Activated CD8-positive, alpha-beta T cell treated with anti-CD3 and anti-CD28 coated beads, Interleukin-2, amount 10 ng/mL, durations not matched to agents 7 days and 5 days (primary cell): ENCODE measurements at places on chromosomes 3 and 15. TPM values are rescaled to one million over a fixed set of nuclear protein-coding genes. Genes with fewer than 3 reads are reported as not detected.

MTFMT gene
- total RNA-seq, result 19.3 TPM

FOXP1 gene
- 120 TPM for total RNA-seq

CSPG5 gene
- total RNA-seq, result 0.37 TPM

CNTN4 gene
- not detected for total RNA-seq

CDCP1 gene
- 17.7 TPM for total RNA-seq

BFSP2 gene
- 0.45 TPM for total RNA-seq

LTF gene
- not detected for total RNA-seq

DNA sequence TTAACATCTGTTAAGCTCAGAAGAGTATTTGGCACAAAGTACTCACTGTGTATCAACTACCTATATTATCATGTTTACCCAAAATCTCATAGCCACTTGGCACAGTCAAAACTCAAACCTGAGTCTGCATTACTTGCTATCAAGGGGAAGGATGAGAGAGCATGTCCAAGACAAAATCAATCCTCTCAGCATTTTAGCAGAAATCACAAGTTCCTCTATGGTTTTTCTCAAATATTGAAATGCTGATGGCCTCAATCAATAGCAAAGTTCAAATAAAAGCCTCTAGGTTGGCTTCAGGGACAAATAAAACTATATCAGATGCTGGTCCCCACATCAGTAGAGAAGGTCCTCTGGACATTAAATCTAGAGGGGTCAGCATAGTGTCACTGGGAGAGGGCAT, 14.3 kb downstream of the TBC1D2B start:
- peak overlapping the region; percentile 6 for H3K27ac ChIP-seq
- H3K27me3 ChIP-seq, result no peaks in the 10 kb centered on the region
- H3K4me3 ChIP-seq, result no peak overlapping the region
- peaks cover 32% of the 10 kb centered on the region for H3K4me1 ChIP-seq

GRCh38 chr3:24111711-24112110, 166.6 kb downstream of the NR1D2 start:
- no peaks in the 10 kb centered on the region for H3K4me1 ChIP-seq
- H3K36me3 ChIP-seq, result no peaks in the 10 kb centered on the region
- H3K4me3 ChIP-seq, result no peak overlapping the region
- DNase-seq, result no peak
- no peak overlapping the region for H3K27ac ChIP-seq

GRCh38 chr3:140904521-140904920, 37.1 kb upstream of the SLC25A36 start:
- DNase-seq, result no peak
- peaks cover 11% of the 10 kb centered on the region for H3K27me3 ChIP-seq
- H3K4me1 ChIP-seq, result no peaks in the 10 kb centered on the region
- H3K4me3 ChIP-seq, result no peak overlapping the region
- no peaks in the 10 kb centered on the region for H3K36me3 ChIP-seq

DNA sequence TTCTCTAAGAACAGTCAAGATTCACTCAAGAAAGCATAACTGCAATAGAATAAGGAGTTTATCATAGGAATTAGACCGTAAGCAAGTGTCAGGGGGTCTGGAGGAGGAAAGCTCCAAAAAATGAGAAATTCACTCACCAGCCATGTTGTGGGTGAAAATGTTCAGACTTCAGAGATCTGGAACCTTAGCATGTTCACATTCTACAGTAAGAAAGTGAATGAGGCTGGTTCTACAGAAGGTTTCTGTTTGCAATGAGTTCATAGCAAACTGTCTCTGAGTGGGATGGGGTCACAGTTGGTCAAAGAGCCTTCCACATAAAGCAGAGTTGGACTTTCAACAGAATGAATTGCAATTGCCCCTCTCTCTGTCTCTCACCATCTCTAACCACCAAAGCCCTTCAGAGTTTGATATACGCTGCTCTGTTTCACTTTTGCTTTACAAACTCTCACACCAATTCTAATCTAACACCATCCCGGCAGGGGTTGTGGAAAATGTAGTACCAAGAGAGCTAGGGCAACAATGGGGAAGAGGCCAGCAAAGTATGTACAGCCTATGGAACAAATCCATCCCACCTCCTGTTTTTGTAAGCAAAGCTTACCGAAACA, 581.8 kb upstream of the UBE2E2 start:
- H3K27ac ChIP-seq, result no peak overlapping the region
- no peak overlapping the region for H3K4me3 ChIP-seq
- DNase-seq, result no peak
- no peaks in the 10 kb centered on the region for H3K36me3 ChIP-seq

GRCh38 chr15:40927873-40928806, 1.0 kb upstream of the DLL4 start:
- no peak overlapping the region for H3K27ac ChIP-seq
- peaks cover 57% of the 10 kb centered on the region for H3K4me1 ChIP-seq
- no peaks in the 10 kb centered on the region for H3K36me3 ChIP-seq

DNA sequence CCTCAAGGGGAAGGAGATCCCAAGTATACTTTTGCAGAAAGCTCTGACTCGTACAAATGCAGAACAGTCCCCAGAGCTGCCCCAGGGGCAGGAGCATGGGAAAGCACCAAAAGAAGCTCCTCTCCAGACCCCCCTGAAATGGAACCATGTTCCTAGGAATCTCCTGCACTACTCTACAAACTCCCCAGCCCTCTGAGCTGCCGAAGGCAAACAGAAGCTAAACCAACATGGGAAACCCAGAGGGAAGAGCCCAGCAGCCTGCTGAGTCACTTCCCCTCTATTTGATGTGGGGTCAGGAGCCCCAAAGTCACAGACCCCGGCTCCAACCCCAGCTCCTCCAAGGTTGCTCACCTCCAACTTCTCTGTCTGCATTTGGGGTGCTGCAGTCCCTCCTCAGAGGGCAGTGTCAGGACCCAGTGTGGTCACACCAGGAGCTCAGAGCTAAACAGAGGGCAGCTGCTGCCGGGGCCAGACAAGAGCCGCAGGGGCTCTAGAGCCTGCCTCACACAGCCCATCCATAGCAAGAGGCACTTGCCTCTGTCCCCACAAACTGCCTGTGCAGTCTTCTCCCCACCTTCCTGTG, 3.8 kb upstream of the PLXNA1 start:
- peaks cover 17% of the 10 kb centered on the region for H3K27me3 ChIP-seq
- H3K4me1 ChIP-seq, result peaks cover 23% of the 10 kb centered on the region
- no peak overlapping the region for H3K4me3 ChIP-seq
- no peak overlapping the region for H3K27ac ChIP-seq
- H3K36me3 ChIP-seq, result peaks cover 7% of the 10 kb centered on the region

- no peaks in the 10 kb centered on the region for H3K4me1 ChIP-seq
- no peaks in the 10 kb centered on the region for H3K36me3 ChIP-seq
- H3K4me3 ChIP-seq, result no peak overlapping the region
- no peaks in the 10 kb centered on the region for H3K27me3 ChIP-seq
- no peak overlapping the region for H3K27ac ChIP-seq
Measured at GRCh38 chr3:2512881-2513280, 414.2 kb downstream of the CNTN4 start.

- DNase-seq, result no peak
- H3K27ac ChIP-seq, result no peak overlapping the region
Measured at GRCh38 chr3:36729204-36730056, 34.9 kb downstream of the DCLK3 start.

- no peaks in the 10 kb centered on the region for H3K27me3 ChIP-seq
- no peak overlapping the region for H3K27ac ChIP-seq
- no peaks in the 10 kb centered on the region for H3K4me1 ChIP-seq
- no peak overlapping the region for H3K4me3 ChIP-seq
- H3K36me3 ChIP-seq, result peaks cover 52% of the 10 kb centered on the region
Measured at GRCh38 chr3:183745300-183746098, 47.9 kb downstream of the YEATS2 start.

GRCh38 chr3:197505796-197506548, 49.8 kb downstream of the BDH1 start:
- no peak overlapping the region for H3K4me3 ChIP-seq
- H3K27ac ChIP-seq, result no peak overlapping the region
- no peaks in the 10 kb centered on the region for H3K27me3 ChIP-seq
- DNase-seq, result no peak

- H3K4me3 ChIP-seq, result no peak overlapping the region
- no peaks in the 10 kb centered on the region for H3K4me1 ChIP-seq
- H3K27ac ChIP-seq, result no peak overlapping the region
- peaks cover 4% of the 10 kb centered on the region for H3K36me3 ChIP-seq
- H3K27me3 ChIP-seq, result peaks cover 12% of the 10 kb centered on the region
Measured at GRCh38 chr15:62402687-62403086, 237.6 kb upstream of the C2CD4B start.

GRCh38 chr15:29090617-29091466, 178.8 kb downstream of the NSMCE3 start:
- no peaks in the 10 kb centered on the region for H3K36me3 ChIP-seq
- H3K27ac ChIP-seq, result peak overlapping the region; percentile 93
- DNase-seq, result peak; percentile 64
- no peaks in the 10 kb centered on the region for H3K27me3 ChIP-seq
- H3K4me1 ChIP-seq, result peaks cover 37% of the 10 kb centered on the region

DNA sequence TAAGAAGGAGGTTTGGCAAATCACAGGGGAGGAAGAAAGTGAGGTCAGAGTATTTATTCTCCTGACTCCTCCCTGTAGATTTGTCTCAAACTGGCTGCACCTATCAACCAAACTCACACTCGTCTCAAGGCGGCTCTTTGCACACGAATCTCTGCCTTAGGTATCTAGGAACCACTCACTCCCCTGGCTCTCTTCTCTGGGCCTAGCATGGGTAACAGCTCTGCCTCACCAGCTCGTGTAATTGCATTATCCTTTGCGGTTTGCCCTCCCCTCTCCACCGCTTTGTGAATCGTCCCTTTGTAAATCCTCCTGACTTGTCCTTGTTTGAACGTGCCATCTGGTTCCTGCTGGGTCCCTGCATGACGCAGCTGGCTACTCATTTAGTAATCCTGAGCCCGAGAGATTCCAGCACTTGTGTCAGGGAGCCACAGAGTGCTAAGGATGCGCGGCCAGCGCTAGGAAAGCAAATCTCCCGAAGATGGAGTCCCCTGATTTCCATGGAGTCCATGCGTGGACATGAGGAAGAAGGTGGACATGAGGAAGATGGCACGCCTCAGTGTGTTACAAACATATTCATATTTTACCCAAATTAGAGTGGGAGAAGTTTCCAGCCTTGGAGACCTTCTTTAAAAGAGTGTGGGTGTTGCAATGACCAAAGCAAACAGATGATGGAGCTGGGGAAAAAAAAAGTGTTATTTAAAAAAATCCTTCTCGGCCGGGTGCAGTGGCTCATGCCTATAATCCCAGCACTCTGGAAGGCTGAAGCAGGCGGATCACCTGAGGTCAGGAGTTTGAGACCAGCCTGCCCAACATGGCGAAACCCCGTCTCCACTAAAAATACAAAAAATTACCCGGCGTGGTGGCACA, 26.7 kb downstream of the NRROS start:
- no peaks in the 10 kb centered on the region for H3K27me3 ChIP-seq
- DNase-seq, result no peak
- H3K36me3 ChIP-seq, result peaks cover 12% of the 10 kb centered on the region
- H3K4me3 ChIP-seq, result no peak overlapping the region
- H3K27ac ChIP-seq, result peak overlapping the region; percentile 1
- H3K4me1 ChIP-seq, result peaks cover 7% of the 10 kb centered on the region

DNA sequence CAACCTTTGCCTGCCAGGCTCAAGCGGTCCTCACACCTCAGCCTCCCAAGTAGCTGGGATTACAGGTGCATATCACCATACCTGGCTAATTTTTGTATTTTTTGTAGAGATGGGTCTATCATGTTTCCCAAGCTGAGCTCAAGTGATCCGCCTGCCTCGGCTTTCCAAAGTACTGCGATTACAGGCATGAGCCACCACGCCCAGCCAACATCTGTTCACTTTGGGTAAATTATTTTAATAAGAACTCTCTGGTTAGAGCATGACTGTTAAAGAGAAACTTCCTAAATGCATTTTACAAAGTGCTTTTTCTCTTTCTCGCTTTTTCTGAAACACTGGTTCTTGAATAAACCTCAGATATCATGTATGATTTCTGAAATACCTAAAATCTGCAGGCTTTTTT, 172.5 kb downstream of the PTPRG start:
- no peaks in the 10 kb centered on the region for H3K4me1 ChIP-seq
- DNase-seq, result no peak
- no peak overlapping the region for H3K27ac ChIP-seq
- H3K4me3 ChIP-seq, result no peak overlapping the region
- no peaks in the 10 kb centered on the region for H3K27me3 ChIP-seq

GRCh38 chr3:128490650-128490914, 2.4 kb downstream of the GATA2 start:
- peaks cover 26% of the 10 kb centered on the region for H3K4me1 ChIP-seq
- H3K27me3 ChIP-seq, result peaks cover 74% of the 10 kb centered on the region
- no peak overlapping the region for H3K27ac ChIP-seq
- H3K36me3 ChIP-seq, result no peaks in the 10 kb centered on the region
- no peak overlapping the region for H3K4me3 ChIP-seq
- no peak for DNase-seq

- peaks cover 5% of the 10 kb centered on the region for H3K4me1 ChIP-seq
- H3K27ac ChIP-seq, result no peak overlapping the region
- no peak overlapping the region for H3K4me3 ChIP-seq
- peaks cover 28% of the 10 kb centered on the region for H3K36me3 ChIP-seq
Measured at GRCh38 chr15:25770618-25771337, 92.3 kb downstream of the ATP10A start.

- no peak for DNase-seq
- peaks cover 75% of the 10 kb centered on the region for H3K4me1 ChIP-seq
- H3K36me3 ChIP-seq, result peaks cover 44% of the 10 kb centered on the region
- peak overlapping the region; percentile 84 for H3K27ac ChIP-seq
Measured at GRCh38 chr3:63933459-63933858, 21.3 kb upstream of the SCAANT1 start.

DNA sequence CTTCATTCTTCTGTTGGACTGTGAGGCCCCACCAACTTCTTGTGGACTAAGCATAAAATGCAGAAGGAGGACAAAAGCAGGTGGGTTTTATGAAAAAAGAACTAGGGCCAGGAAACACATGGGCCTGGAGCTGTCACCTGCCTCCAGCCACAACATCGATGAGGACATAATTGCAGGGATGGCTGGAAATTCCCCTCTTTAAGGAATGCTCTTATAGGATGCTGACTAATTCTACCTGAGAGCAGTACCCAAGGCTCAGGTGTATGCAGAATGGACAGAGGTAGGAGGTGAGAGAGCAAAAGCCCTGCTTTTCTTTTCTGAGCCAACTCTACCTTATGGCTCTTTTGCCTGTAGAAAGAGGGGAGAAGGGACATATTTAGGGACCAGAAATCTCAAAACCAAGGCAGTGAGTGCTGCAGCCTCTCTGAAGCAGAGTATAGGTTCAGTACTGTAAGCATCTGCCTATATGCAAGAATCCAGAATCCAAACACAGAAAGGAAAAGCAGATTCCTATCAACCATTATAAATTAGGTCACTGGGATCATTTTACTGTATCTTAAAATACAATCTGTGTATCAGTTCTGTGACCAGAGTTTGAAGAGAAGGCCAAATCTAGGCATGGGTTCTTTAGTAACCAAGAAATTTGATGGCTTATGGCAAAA, 205.3 kb upstream of the WNT5A start:
- no peaks in the 10 kb centered on the region for H3K36me3 ChIP-seq
- H3K4me1 ChIP-seq, result no peaks in the 10 kb centered on the region
- H3K27ac ChIP-seq, result no peak overlapping the region
- no peaks in the 10 kb centered on the region for H3K27me3 ChIP-seq
- no peak overlapping the region for H3K4me3 ChIP-seq
- DNase-seq, result no peak

- H3K4me1 ChIP-seq, result no peaks in the 10 kb centered on the region
- DNase-seq, result no peak
- no peak overlapping the region for H3K27ac ChIP-seq
- no peaks in the 10 kb centered on the region for H3K36me3 ChIP-seq
- H3K27me3 ChIP-seq, result no peaks in the 10 kb centered on the region
Measured at GRCh38 chr3:139759470-139759869, 81.7 kb upstream of the NMNAT3 start.
